ENCODE measurements at places on chromosomes 5 and 9.

DNA sequence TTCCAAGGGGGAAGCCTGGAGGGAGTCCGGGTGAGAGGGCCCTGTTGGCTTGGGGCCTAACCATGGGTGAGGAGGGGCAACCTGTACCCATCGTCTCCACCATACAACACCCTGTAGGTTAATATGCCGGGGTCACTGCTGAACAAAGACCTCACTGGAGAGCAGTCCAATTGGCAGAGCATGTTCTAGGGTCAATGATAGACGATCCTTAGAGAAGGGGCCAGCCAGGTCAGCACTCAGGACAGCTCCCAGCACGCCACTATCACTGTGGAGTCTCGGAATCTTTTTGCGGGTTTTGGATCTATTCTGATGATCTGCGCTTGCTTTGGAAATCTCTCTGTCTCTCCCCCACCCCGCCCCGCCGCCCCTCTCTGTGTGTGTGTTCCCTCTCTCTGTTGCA is 218.4 kb upstream of the MVB12B start:
- no peak for DNase-seq

DNA sequence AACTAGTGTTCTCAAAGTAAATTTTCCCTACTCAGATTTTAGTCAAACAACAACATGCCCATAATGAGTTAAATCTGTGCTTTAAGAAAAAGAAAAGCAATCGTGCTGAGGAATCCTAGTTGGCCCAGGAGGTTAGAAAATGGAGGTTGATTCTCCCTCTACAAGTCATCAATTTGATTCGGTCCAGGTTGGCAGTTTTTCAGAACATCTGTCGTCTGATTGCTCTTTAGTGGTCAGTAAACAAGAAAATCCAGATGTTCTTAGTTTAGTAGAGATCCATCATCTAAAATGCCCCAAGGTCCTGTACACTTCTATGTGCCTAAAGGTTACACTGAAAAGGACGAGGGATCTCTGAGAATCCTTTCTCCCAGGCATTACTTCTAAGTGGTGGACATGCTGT is 659.2 kb downstream of the MTRR start:
- no peak for DNase-seq

GRCh38 chr9:79657891-79658290 is 86.1 kb downstream of the TLE4 start:
- DNase-seq = no peak

DNA sequence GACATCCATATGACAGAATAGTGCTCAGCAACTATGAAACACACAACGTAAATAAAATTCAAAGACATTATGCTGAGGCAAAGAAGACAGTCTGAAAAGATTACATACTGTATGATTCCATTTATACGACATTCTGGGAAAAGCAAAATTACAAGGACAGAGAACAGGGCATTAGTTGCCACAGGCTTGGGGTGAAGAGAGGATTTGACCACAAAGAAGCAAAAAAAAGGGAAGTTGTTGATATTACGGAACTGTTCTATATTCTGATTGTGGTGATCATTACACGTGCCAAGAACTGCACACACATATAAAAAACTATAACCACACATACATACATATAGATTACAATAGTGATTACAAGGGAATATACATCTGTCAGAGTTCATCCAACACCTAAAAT is 24.1 kb downstream of the CDK5RAP2 start:
- DNase-seq = no peak

GRCh38 chr9:129834489-129835127 is 467 bp downstream of the C9orf78 start:
- DNase-seq = no peak
